ENCODE measurements at places on chromosomes 1 and 21. TPM values are rescaled to one million over a fixed set of nuclear protein-coding genes. Genes with fewer than 3 reads are reported as not detected.

- peaks cover 51% of the 10 kb centered on the region for H3K27me3 ChIP-seq
- no peaks in the 10 kb centered on the region for H3K36me3 ChIP-seq
- no peaks in the 10 kb centered on the region for H3K4me1 ChIP-seq
- DNase-seq = no peak
- no peak overlapping the region for H3K4me3 ChIP-seq
- H3K27ac ChIP-seq = no peak overlapping the region
Measured at GRCh38 chr1:28815533-28816185, 3.7 kb downstream of the OPRD1 start.

DNA sequence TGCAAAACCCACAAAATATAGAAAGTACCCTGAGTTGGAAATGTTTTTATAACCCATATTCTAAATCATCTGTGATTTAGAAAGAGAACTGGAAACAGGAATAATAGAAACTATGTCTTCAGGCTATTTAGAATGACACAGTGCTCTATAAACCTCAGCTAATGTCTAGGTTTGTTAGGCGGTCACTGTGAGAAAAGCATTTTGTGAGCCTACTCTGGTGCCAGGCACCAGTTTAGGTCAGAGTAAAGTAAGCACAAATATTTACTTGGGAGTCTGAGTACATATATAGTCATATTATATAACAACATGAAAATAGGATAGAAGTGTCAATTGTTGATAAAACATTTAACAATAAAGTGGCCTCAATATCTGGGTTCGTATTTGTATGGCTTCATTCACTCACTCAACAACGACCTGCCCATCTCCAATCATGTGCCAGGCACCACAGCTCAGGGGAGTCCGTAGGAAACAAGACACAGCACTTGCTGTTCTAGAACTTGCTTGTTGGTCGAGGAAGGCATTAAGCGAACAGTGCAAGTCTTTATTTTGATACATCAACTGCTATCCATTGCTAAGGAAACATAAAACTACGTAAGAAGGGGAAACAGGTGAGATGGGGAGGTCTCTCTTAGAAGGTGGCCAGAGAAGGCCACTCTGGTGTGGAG is 37.2 kb downstream of the GNB1 start:
- no peak for DNase-seq
- no peaks in the 10 kb centered on the region for H3K27me3 ChIP-seq
- peak overlapping the region; percentile 16 for H3K27ac ChIP-seq
- peaks cover 19% of the 10 kb centered on the region for H3K4me1 ChIP-seq
- H3K4me3 ChIP-seq = no peak overlapping the region

DNA sequence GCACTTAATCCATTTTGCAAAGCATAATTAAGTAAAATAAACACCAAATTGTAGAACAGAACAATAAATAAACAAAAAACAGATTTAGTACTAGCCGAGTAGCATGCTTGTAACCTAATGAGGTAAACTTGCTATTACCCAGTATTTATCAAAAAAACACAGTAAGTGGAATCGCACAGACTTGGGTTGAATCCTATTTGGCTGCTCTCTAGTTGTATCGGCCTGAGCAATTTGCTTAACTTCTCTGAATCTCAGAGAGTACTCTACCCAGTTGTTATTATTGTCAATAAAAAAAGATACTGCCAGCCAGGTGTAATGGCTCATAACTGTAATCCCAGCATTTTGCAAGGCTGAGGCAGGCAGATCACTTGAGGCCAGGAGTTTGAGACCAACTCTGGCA is 664.3 kb downstream of the ADGRL2 start:
- no peak overlapping the region for H3K4me3 ChIP-seq
- no peak for DNase-seq
- H3K27ac ChIP-seq = peak overlapping the region; percentile 15
- H3K36me3 ChIP-seq = no peaks in the 10 kb centered on the region
- H3K4me1 ChIP-seq = no peaks in the 10 kb centered on the region
- no peaks in the 10 kb centered on the region for H3K27me3 ChIP-seq

KRTAP10-6 gene
- total RNA-seq = not detected

SYNC gene
- 1.3 TPM for total RNA-seq

DNA sequence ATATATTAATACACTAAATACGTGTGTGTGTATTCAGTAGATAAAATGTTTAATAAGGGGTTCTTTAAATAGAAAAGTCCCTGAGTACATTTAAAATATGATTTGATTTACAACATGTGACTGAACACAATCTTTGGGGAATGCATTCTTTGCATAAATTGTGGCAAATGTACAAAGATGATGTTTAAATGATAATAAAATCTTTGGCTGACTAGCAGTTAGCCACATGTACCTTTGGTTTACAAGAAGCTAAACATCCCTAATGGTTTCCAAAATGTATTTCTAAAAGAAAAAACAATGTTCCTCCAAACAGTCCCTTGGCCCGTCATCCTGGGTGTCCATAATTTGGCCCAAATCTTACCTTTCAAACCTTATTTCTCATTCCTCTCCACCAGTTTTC is 106.4 kb upstream of the MARK1 start:
- DNase-seq = no peak
- no peaks in the 10 kb centered on the region for H3K36me3 ChIP-seq
- H3K27me3 ChIP-seq = no peaks in the 10 kb centered on the region
- H3K4me3 ChIP-seq = no peak overlapping the region

- H3K27ac ChIP-seq = no peak overlapping the region
- H3K27me3 ChIP-seq = peaks cover 10% of the 10 kb centered on the region
- DNase-seq = no peak
- H3K4me1 ChIP-seq = peaks cover 7% of the 10 kb centered on the region
- no peaks in the 10 kb centered on the region for H3K36me3 ChIP-seq
- H3K4me3 ChIP-seq = no peak overlapping the region
Measured at GRCh38 chr21:39657091-39657689, 44.5 kb downstream of the B3GALT5 start.

- H3K27ac ChIP-seq = no peak overlapping the region
- DNase-seq = no peak
- no peaks in the 10 kb centered on the region for H3K27me3 ChIP-seq
- H3K4me3 ChIP-seq = no peak overlapping the region
Measured at GRCh38 chr1:205800981-205801703, 11.9 kb downstream of the SLC41A1 start.

DNA sequence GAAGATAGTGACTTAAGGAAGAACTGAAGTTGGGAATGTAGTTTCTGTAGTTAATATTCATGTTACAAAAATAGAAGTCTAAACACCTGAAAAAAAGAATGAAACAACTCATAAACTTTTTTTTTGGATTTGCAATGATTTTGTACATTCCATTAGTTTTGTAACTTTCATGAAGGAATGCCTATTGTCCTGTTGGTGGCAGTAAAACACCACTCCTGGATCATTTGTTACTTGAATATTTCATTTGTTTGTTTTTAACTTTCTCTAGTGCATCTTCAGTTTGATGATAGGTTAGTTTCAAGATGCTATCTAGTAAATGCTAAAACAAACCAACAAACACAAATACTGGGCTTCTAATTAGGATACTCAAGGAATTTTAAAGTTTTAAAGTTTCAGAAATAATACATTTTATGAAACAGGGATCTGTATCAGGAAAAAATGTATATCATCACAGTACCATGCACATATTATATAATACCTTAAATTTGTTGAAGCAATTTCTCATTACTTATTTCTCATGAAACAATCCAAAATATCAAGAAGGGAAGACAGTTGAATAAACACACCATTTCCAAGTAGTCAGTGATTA is 229.7 kb upstream of the CACYBP start:
- no peaks in the 10 kb centered on the region for H3K4me1 ChIP-seq
- H3K36me3 ChIP-seq = no peaks in the 10 kb centered on the region
- H3K27ac ChIP-seq = no peak overlapping the region
- DNase-seq = no peak
- no peaks in the 10 kb centered on the region for H3K27me3 ChIP-seq

GRCh38 chr1:247576514-247576913 is 11.6 kb upstream of the OR2G2 start:
- no peak overlapping the region for H3K4me3 ChIP-seq
- peaks cover 4% of the 10 kb centered on the region for H3K27me3 ChIP-seq

- no peak overlapping the region for H3K27ac ChIP-seq
- no peaks in the 10 kb centered on the region for H3K36me3 ChIP-seq
- H3K4me3 ChIP-seq = no peak overlapping the region
- no peaks in the 10 kb centered on the region for H3K4me1 ChIP-seq
- no peaks in the 10 kb centered on the region for H3K27me3 ChIP-seq
Measured at GRCh38 chr1:184023171-184023570, 14.4 kb downstream of the COLGALT2 start.

- H3K36me3 ChIP-seq = no peaks in the 10 kb centered on the region
- no peak overlapping the region for H3K4me3 ChIP-seq
- H3K27ac ChIP-seq = no peak overlapping the region
- peaks cover 66% of the 10 kb centered on the region for H3K4me1 ChIP-seq
- DNase-seq = no peak
- peaks cover 4% of the 10 kb centered on the region for H3K27me3 ChIP-seq
Measured at GRCh38 chr1:54483875-54484437, 64.1 kb upstream of the ACOT11 start.

DNA sequence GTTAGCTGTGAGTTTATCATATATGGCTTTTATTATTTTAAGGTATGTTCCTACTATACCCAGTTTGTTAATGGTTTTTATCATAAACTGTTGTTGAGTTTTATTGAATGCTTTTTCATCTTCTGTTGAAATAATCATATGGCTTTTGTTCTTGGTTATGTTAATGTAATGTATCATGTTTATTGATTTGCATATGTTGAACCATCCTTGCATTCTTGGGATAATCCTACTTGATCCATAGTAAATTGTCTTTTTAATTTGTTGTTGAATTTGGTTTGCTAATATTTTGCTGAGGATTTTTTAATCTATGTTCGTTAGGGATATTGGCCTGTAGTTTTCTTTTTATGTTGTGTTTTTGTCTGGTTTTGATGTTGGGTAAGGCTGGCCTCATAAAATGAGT is 185.6 kb downstream of the PAPPA2 start:
- no peak overlapping the region for H3K27ac ChIP-seq
- H3K27me3 ChIP-seq = no peaks in the 10 kb centered on the region
- H3K4me3 ChIP-seq = no peak overlapping the region
- no peak for DNase-seq
- no peaks in the 10 kb centered on the region for H3K4me1 ChIP-seq
- H3K36me3 ChIP-seq = no peaks in the 10 kb centered on the region

GRCh38 chr1:152654110-152654509 is 9.1 kb upstream of the LCE2D start:
- H3K27ac ChIP-seq = no peak overlapping the region
- no peak overlapping the region for H3K4me3 ChIP-seq
- no peaks in the 10 kb centered on the region for H3K27me3 ChIP-seq
- no peaks in the 10 kb centered on the region for H3K36me3 ChIP-seq
- no peak for DNase-seq

- H3K36me3 ChIP-seq = peaks cover 63% of the 10 kb centered on the region
- no peak overlapping the region for H3K4me3 ChIP-seq
- H3K4me1 ChIP-seq = no peaks in the 10 kb centered on the region
- H3K27me3 ChIP-seq = no peaks in the 10 kb centered on the region
Measured at GRCh38 chr21:46411691-46412090, 47.0 kb upstream of the DIP2A start.

- no peaks in the 10 kb centered on the region for H3K4me1 ChIP-seq
- peaks cover 16% of the 10 kb centered on the region for H3K27me3 ChIP-seq
- no peaks in the 10 kb centered on the region for H3K36me3 ChIP-seq
- H3K4me3 ChIP-seq = no peak overlapping the region
- peak overlapping the region; percentile 61 for H3K27ac ChIP-seq
Measured at GRCh38 chr1:94061513-94062443, 59.2 kb downstream of the ABCA4 start.

LCE1F gene
- not detected for total RNA-seq

DNA sequence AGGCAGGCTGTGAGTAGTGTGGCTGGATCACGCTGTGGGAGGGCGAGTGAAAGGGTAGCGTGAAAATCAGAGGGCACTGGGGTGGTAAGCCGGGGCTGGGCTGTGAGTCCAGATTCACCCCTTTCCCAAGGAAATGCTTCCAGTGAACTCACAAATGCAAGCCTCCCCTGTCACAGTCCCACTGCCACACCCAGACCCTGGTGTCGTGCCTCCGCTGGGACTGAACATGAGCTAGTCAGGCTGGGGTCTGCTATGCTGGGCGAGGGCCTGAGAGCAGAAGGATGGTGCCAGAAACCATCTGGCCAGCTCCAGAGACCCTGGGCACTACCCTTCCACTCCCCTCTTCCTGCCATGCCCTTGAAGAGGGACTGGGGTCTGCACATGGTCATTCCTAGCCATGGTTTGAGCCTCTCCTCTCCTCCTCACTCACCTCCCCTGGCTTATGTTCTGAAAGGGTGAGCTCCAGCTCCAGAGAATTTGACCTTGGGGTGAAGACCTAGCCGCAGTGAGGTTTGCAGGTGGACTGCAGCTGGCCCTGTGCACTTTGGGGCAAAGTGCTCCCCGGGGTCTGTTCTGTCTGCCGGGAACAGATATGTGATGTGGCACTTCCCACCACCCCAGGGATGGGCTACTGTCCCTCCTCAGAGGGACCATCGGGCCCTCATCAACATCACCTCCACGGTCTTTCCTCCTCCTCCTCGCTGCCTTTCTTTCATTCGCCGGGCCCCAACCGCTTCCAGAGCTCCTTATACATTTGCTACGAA is 365.6 kb downstream of the RPS6KC1 start:
- no peaks in the 10 kb centered on the region for H3K36me3 ChIP-seq
- no peak overlapping the region for H3K27ac ChIP-seq
- H3K4me1 ChIP-seq = no peaks in the 10 kb centered on the region
- DNase-seq = no peak

LMO4 gene
- total RNA-seq = 31.2 TPM

HORMAD1 gene
- total RNA-seq = 14.1 TPM

REN gene
- total RNA-seq = not detected

GRCh38 chr1:235689356-235689755 is 39.8 kb upstream of the GNG4 start:
- H3K4me3 ChIP-seq = no peak overlapping the region
- H3K27me3 ChIP-seq = no peaks in the 10 kb centered on the region
- no peaks in the 10 kb centered on the region for H3K4me1 ChIP-seq
- H3K27ac ChIP-seq = no peak overlapping the region
- no peaks in the 10 kb centered on the region for H3K36me3 ChIP-seq

DNA sequence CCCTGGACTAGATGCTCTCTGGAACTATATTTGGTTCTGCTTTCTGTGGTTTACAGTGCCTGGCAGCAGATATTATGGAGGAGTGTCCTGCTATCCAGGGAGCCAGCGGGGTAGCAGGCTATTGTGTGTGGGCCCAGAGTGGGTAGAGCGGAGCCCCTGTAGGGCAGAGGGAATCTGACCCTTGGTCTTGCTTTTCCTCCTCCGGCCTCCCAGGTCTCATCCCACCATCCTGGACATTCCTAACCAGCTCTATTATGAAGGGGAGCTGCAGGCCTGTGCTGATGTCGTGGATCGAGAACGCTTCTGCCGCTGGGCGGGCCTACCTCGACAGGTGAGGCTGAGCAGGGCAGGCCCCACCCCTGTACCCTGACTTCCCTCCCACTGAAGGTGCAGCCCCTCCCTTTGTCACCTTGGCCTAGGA is 9.1 kb downstream of the RHOC start:
- H3K27me3 ChIP-seq = no peaks in the 10 kb centered on the region
- no peak overlapping the region for H3K4me3 ChIP-seq
- DNase-seq = peak; percentile 63
- H3K27ac ChIP-seq = peak overlapping the region; percentile 97
- peaks cover 50% of the 10 kb centered on the region for H3K4me1 ChIP-seq
